ENCODE measurements at places on chromosomes 1 and 21. TPM values are rescaled to one million over a fixed set of nuclear protein-coding genes. Genes with fewer than 3 reads are reported as not detected.

RGS1 gene
- not detected for total RNA-seq

LCE2B gene
- not detected for total RNA-seq

CNN3 gene
- total RNA-seq, result 282 TPM

SLC5A9 gene
- not detected for total RNA-seq

RAB7B gene
- total RNA-seq, result 0.15 TPM

Measured in epithelial cell of umbilical artery (primary cell).